Tibial artery (tissue), 4 donors: ENCODE measurements at places on chromosomes 5 and 9.

DNA sequence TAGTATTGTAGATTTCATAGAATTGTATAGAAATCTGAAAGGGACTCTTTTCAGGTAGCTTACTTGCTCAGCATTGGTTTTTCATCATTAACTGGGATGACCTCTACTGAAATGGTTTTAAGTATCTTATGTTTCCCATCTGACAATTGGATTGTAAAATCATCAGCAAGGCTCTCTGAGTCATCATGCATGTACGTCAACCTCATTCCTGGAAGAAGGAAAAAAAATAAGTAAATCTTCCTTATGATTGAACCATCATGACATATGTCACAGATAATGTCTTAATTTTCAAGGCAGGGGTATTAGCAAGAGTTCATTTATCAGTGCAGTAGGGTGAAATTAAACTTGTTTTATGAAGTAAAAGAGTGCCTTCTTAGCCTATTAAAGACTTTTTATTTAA, 74.9 kb upstream of the CER1 start:
- H3K4me3 ChIP-seq = no peak overlapping the region
- no peak for DNase-seq
- peaks cover 29% of the 10 kb centered on the region for H3K36me3 ChIP-seq
- no peaks in the 10 kb centered on the region for H3K27me3 ChIP-seq
- no peak overlapping the region for H3K27ac ChIP-seq
- no peaks in the 10 kb centered on the region for H3K4me1 ChIP-seq

- H3K27me3 ChIP-seq = no peaks in the 10 kb centered on the region
- no peak for DNase-seq
- H3K4me3 ChIP-seq = no peak overlapping the region
- no peak overlapping the region for H3K27ac ChIP-seq
- no peaks in the 10 kb centered on the region for H3K36me3 ChIP-seq
These were observed 575.8 kb upstream of the CLINT1 start for GRCh38 chr5:158434749-158435148.

DNA sequence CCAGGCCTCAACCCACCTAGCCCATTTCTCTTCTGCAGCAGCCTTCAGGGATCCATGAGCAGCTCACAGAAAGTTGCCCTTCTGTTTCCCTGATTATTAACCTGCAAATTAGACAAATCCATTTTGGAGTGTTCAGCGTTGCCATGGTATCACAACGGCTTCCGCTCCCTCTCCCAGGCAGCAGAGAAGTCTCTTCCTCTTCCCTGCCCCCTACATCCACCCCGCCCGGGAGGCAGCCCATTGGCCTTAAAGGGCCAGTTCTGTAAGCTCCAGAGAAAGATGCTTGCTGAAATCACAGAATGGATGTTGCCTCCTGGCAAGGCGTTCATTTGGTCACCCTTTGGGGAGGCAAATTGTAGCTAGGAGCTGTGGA, 47.7 kb upstream of the BOD1 start:
- no peak overlapping the region for H3K4me3 ChIP-seq
- DNase-seq = no peak
- H3K27me3 ChIP-seq = no peaks in the 10 kb centered on the region
- H3K36me3 ChIP-seq = no peaks in the 10 kb centered on the region
- no peaks in the 10 kb centered on the region for H3K4me1 ChIP-seq

DNA sequence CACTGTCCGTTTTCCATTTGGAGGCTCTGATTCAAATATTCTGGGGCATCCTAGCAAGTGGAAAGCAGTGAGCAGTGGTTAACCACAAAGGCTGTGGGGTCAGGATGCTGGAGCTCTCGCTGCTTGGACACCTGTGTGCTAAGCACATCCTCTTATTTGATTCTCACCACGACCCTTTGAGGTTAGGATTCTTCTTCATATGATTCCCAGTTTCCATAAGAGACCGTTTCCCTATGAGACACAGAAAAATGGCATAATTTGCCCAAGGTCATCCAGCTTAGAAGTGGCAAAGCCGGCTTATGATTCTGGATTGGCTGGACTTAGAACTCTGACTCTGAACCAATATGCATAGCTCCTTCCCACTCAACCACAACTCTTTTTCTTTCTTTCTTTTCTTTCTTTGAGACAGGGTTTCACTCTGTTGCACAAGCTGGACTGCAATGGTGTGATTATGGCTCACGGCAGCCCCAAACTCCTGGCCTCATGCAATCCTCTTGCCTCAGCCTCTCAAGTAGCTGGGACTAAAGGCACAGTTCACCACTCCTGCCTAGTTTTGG, 207.7 kb downstream of the TTLL11 start:
- DNase-seq = no peak
- no peaks in the 10 kb centered on the region for H3K36me3 ChIP-seq
- H3K4me1 ChIP-seq = no peaks in the 10 kb centered on the region
- H3K4me3 ChIP-seq = no peak overlapping the region

DNA sequence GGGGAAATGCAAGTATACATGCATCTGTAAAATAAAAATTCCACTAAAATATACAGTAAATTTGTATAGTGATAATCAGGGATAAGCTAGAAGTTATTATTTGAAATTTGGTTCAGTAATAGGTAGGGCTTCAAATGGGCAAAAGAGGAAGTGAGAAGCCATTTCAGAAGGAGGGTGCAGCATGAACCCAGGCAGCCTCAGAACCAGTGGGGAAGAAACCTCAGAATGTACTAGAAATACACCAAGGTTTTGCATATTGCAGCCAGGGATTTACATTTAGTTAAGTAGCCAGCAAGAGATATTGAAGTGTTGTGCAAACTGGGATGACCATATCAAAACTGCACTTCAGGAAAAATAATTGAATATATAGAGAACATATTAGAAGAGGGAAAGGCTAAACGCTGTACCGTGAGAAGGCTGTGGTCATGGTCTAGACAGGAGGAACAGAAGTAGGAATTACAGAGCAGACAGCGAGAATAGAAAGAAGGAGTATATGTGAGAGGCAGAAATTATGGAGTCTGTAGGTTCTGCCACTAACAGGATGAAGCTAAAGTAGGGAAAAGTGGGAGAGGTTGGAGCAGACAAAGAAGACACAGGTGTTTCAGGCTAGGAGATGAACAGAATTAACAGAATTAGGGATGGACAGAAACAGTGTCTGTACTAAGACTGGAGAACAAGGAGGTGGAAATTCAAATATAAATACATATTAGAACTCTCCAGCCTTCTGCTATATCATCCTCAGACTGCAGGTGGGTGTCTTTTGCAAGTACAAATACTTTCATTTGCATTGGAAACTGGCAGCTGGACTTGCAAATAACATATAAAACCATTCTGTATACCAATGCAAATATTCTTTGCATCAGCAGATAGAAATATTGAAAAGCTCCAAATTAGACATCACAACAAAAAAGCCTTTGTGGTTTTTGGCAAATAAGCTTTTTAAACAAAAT, 335.6 kb downstream of the ZNF608 start:
- H3K27ac ChIP-seq = no peak overlapping the region
- no peak overlapping the region for H3K4me3 ChIP-seq
- DNase-seq = no peak
- no peaks in the 10 kb centered on the region for H3K36me3 ChIP-seq
- H3K4me1 ChIP-seq = no peaks in the 10 kb centered on the region
- no peaks in the 10 kb centered on the region for H3K27me3 ChIP-seq

GRCh38 chr9:109726119-109726518, 53.9 kb upstream of the PALM2AKAP2 start:
- H3K27me3 ChIP-seq = no peaks in the 10 kb centered on the region
- no peaks in the 10 kb centered on the region for H3K4me1 ChIP-seq
- H3K4me3 ChIP-seq = no peak overlapping the region
- H3K36me3 ChIP-seq = no peaks in the 10 kb centered on the region
- DNase-seq = no peak

DNA sequence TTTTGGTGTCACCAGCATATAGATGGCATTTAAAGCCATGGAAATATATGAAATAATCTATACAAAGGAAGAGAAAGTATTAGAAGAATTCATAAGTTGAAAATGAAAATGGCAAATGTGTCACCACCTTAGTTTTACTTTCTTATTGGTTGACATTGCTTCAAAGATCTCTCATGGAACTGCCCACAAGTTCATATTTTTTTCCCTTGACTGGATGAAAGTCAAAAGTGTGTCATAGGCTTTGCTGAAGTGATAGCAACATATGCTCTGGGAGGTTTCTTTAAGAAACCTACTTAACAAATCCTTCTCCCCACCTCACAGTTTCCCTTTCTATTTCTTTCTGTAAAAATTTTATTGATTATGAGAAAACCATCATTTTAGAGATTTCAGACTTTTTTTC, 127.2 kb downstream of the VPS13A start:
- H3K4me3 ChIP-seq = no peak overlapping the region
- no peaks in the 10 kb centered on the region for H3K27me3 ChIP-seq
- peaks cover 9% of the 10 kb centered on the region for H3K36me3 ChIP-seq
- DNase-seq = no peak
- no peaks in the 10 kb centered on the region for H3K4me1 ChIP-seq

- H3K4me3 ChIP-seq = no peak overlapping the region
- no peak for DNase-seq
- no peaks in the 10 kb centered on the region for H3K36me3 ChIP-seq
- no peaks in the 10 kb centered on the region for H3K27me3 ChIP-seq
These were observed 109.8 kb upstream of the NMUR2 start for GRCh38 chr5:152514827-152515397.

DNA sequence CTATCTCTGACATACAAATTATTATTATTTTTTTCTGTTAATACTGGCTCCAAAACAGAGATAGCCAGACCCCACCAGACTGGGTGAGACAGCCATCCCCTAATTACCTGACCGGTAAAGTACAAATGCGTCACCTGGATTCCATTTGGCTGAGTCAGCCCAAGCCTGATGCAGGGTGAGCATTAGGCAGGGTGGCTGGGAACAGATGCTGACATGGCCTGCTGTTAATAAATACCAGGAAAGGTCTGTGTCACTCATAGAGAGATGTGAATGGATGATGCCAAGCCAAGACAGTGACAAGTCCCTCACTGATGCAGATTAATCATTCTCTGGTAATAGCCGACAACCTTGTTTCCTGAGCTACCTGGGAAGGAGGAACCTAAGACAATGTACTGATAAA, 183.5 kb downstream of the TRIM32 start:
- H3K36me3 ChIP-seq = no peaks in the 10 kb centered on the region
- H3K27me3 ChIP-seq = no peaks in the 10 kb centered on the region
- no peak for DNase-seq
- no peak overlapping the region for H3K4me3 ChIP-seq
- no peak overlapping the region for H3K27ac ChIP-seq
- no peaks in the 10 kb centered on the region for H3K4me1 ChIP-seq

DNA sequence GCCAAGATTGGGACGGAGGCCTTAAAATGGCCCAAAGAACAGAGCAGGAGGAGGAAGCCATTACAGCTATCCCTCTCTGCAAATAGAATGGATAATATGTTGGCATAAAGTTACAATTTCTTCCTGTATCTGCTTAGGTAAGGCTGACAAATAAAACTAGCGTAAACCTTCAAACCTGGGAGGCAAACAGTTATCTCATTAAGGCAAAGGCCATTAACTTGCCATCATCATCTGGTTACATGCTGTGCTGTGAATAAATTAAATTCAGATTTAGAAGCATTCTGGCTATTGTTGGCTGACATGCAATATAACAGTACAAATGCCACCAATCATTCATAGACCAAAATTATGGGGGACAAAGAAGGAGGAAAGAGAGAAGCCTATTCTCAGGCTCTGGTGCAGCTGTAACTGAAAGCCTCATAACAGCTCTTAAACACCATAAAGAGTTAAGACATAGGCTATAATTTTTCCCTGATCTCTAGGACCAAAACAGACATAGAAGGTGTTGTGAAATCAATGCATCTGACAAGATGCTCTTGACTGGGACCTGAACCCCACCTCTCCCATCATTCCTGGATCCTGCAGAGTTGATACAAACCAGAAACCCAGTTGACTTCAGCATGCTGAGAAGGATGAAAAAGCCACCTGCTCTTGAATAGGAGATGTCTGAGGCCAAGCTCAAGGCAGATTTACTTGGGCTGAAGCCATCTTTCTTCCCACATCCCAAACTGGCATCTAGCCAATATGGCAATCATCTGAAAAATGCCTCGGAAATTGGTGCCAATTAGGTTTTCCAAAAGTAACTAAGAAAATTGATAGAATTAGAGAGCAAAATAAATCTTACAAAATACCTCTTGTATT, 62.5 kb downstream of the PLCXD3 start:
- H3K4me3 ChIP-seq = no peak overlapping the region
- H3K27me3 ChIP-seq = no peaks in the 10 kb centered on the region
- no peaks in the 10 kb centered on the region for H3K4me1 ChIP-seq
- no peak overlapping the region for H3K27ac ChIP-seq
- no peaks in the 10 kb centered on the region for H3K36me3 ChIP-seq

DNA sequence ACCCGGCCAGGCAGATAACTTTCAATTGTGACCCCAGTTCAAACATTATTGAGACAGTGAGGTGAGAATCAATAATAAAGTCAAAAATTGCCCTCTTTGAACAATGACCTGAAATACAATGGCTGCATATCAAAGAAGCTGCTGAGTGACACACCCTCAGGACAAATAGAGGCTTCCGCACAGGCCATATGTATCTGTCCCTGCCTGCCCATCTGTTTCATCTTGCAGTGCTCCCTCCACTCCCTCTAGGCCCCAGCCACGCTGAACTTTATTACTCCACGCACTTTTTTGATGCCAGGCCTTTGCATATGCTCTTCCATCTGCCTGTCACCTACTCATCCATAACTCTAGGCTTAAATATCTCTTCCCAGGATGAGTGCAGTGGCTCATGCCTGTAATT, 15.9 kb upstream of the PFDN1 start:
- peaks cover 15% of the 10 kb centered on the region for H3K4me1 ChIP-seq
- no peaks in the 10 kb centered on the region for H3K36me3 ChIP-seq
- no peak overlapping the region for H3K27ac ChIP-seq
- H3K27me3 ChIP-seq = no peaks in the 10 kb centered on the region
- no peak for DNase-seq

- H3K36me3 ChIP-seq = no peaks in the 10 kb centered on the region
- no peak for DNase-seq
- no peak overlapping the region for H3K27ac ChIP-seq
These were observed 152.2 kb upstream of the IRX2 start for GRCh38 chr5:2903451-2904395.

DNA sequence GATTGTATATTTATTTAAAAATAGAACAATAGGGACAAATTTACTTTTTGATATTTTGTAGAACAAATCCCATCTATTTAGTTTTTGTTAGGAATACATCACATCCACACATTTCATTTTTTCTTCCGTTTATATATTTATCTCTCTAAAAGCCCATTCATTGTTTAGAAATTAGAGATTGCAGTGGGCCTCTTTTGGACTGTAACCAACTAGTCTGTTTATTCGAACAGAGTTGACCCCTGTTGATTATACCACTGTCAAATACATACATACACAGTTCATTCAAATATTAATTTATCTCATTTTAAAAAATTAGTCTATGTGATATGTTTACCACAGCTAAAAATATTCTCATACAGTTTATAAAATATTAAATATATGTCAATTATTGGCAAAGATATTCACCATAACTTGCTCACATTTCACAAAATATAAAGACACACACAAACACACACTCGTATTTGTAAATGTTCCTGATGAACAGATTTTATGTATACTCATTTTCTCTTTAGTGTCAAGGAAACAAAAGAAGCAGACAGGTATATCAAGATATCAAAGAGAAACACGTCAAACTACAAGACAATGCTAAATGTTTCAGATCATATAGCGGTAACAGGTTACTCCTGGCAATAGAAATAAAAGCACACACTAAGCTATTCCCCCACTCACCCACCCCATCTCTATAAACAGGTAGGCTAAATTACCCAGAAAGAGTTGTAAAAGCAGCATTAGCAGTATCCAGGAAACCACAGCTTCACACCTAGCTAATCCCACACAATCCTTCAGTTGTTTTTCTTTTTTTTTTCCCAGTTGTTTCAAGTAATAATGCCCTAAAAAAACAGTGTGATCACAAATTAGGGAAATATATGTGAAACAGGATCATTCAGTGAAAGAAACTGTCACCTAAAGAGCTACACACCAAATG, 283.9 kb downstream of the ADAMTS6 start:
- H3K4me3 ChIP-seq = no peak overlapping the region
- H3K27me3 ChIP-seq = no peaks in the 10 kb centered on the region
- H3K4me1 ChIP-seq = no peaks in the 10 kb centered on the region
- H3K36me3 ChIP-seq = no peaks in the 10 kb centered on the region
- no peak for DNase-seq
- H3K27ac ChIP-seq = no peak overlapping the region
